ENCODE measurements at places on chromosomes 11 and 22.

DNA sequence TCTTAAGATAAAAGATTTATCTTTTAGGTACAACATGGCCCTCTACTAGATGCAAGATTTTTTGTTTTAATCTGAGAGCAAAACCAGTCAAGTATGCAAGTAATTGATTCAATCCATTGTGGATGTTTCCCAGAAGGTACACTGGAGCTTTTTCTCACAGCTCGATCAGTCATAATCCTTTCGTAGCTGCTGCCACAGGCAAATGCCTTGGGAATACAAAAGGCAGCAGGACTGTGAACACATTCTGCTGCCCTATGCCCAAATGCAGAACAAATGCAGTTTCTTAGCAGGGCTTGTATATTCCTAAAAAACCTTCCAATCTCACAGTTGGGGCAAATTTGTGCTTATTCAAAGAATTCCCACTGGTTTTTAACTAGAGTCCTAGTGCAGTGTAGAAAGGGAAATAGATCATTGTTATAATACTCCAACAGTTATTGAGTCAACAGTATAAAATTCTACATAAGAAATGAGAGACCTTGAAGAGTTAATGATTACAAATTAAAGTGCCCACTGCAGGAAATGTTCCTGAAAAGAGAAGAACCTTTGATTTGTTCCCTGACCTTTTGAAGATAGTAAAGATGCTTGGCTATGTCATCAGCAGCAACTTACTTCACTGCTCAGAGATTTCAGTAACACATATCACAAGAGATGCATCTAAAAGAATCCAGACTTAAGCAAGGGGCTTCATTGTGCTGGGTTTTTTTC lies 14.1 kb downstream of the LPXN start:
- no peak for DNase-seq

GRCh38 chr11:13105237-13105844 lies 96.2 kb downstream of the RASSF10 start:
- DNase-seq, result no peak

GRCh38 chr11:2314136-2314524 lies 12.3 kb downstream of the TSPAN32 start:
- DNase-seq, result no peak

GRCh38 chr11:87724358-87724757 lies 450.9 kb downstream of the RAB38 start:
- DNase-seq, result no peak

DNA sequence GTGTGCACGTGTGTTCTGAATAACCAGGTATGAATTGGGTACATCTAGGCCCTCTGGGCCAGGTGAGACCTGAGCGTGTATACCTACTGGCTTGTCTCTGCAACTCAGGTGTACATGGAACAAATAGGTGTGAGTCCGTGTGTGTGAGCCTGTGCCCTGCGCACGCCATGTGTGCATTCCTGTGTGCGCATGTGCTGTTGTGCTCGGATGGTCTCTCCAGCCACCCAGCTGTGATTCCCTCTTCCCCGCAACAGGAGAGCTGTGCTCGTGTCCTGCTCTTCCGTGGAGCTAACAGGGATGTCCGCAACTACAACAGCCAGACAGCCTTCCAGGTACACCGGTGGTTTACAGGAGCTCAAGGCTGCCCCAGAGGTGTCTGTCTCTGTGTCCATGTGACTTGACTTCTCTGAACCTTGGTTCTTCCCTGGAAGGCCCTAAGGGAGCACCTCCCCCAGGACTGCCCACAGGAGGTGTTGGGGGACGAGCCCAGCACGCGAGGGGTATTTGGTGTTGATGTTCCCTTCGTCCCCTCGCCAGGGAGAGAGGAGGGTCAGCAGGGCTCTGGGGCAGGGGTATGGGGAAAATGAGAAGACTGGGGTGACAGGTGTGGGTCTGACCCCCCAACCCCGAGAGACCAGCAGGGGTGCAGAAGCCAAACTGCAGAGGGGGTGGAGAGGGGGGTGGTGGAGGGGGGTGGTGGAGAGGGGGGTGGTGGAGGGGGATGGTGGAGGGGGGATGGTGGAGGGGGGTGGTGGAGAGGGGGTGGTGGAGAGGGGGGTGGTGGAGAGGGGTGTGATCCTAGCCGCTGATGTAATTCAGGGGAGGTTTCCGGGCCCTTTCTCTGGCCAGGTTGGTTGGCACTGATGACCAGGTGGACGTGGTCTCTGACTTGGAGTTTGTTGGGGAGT lies 10.7 kb downstream of the SHANK3 start:
- DNase-seq, result peak; percentile 56

Measured in osteocyte (in vitro differentiated cells).